Astrocyte of the spinal cord (primary cell): ENCODE measurements at places on chromosomes 6 and 20.

GRCh38 chr6:46453216-46453615 lies 38.0 kb downstream of the RCAN2 start:
- DNase-seq: peak; percentile 66

DNA sequence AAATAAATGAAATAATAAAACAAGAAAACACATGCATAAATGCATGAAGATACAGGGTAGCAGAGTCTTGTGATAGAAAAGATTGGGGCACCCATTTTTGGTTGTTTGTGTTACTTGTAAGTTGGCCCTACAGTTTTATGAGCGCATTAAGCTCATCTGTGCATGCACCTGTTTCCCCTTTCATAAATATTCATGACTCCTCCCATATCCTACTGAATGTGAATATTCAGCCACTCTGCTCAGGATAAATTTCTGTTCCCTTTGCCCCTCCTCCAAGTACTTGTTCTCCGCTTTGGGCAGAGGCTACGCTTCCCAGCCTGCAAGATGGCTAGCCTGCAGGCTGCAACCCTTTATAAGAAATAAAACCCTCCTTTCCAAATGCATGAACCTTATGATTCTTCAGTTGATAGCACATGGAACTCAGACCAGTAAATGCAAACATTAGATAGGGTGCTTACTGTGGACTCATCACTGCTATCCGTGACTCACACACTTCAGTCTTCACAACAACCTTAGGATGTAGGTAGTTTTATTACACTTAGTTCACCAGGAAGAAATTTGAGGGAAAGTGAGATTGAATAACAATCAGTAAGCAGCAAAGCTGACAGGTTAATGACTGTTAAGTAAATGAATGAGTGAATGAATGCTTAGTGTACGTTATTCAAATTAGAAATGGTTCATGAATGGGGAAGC lies 15.0 kb downstream of the ALDH8A1 start:
- DNase-seq: no peak

GRCh38 chr6:170095273-170095981 lies 195.5 kb downstream of the DLL1 start:
- no peak for DNase-seq

GRCh38 chr6:150710236-150710635 lies 110.6 kb downstream of the PLEKHG1 start:
- DNase-seq: no peak

GRCh38 chr20:47493175-47493962 lies 8.3 kb upstream of the NCOA3 start:
- DNase-seq: peak; percentile 64

DNA sequence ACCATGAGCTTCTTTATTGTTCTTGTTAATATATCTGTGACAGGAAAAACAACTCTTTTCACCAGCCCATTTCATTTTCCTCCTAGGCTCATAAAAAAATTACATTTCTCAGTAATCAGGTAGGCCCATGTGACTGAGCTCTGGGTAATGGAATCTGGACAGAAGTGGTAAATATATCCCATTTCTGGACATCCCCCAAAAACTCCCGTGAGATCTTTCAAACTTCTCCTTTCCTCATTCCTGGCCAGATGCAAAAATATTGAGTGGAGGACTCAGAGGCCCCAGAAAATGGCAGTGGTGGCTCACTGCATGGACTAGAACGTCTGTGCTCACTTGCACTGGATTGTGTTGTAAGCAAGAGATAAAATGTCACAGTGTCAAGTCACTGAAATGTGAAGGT lies 3.8 kb upstream of the CHD6 start:
- no peak for DNase-seq

GRCh38 chr6:143750877-143751276 lies 73.1 kb downstream of the PHACTR2 start:
- DNase-seq: no peak

DNA sequence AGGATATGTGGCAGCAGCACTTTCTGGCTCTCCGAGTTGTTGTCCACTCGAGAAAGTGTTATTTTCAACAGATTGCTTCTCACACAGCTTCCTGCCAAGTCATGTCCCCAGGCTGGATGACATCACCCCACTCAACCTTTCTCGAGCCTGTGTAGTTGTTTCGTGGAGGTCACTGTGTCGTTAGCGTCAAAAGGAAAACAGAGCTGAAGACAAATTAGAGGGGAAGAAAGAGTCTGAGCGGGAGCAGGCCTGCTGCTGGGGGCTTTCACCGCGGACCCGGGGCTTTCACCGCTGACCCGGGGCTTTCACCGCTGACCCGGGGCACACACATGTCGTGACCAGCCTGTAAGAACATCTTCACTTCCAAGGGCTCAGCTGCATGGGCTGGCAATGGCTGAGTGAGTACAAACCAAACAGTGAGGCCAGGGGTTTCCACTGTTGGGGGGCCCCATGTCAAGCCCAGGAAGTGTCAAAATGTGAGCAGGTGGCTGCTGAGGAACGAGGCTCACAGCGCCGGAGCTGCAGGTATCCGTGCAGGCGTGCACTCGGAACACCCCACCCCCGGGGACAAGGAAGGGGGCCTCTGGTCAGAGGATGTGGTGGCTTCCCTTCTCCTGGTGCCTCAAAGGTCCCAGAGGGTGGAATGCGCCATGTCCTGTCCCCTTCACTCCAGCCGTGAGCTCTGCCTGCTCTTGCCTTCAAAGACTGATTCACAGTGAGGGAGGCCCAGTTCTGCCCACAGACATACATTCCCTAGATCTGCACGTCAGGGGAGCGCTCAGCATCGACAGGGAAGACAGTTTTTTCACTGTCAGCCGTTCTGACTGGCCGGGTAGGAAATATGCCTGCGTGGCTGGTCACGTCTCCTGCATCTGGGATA lies 365.9 kb downstream of the TAF4 start:
- DNase-seq: no peak

GRCh38 chr20:53934421-53935343 lies 135.7 kb downstream of the BCAS1 start:
- peak; percentile 79 for DNase-seq

DNA sequence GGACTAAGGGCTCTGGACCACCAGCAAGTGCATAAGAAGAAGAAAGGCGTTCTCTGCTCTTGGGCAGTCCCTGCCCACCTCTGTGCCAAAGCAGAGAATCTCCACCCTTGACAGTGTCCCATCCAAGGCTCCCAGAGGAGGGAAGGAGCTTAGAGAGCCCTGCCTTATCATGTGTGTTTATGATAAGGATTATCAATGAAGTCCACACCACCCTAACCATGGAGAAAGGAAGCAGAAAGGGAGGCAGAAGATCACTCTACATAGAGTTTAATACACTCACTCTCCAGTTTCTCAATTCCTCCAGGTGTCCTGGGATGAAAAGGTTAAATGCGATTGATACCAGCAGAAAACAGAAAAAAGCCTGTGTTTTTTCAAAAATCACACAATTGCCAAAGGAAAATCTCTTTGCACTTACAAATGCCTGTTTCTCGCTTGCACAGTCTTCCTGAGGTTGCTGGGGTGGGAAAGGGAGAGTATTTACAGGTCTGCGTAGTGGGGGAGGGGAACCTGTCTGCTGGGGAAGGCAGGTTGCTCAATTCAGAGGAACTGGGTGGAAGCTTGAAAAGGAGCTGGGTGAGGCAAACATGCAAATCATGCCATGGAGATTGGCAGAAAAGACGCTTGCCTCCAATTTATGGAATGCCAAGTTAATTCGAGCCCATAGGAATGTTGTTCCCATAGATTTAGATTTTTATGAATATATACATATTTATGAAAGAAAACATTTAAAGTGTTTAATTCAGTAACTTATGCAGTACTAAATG lies 104.0 kb downstream of the EYA2 start:
- no peak for DNase-seq

- no peak for DNase-seq
These were observed 47.4 kb downstream of the BMP5 start for GRCh38 chr6:55827818-55828522.

DNA sequence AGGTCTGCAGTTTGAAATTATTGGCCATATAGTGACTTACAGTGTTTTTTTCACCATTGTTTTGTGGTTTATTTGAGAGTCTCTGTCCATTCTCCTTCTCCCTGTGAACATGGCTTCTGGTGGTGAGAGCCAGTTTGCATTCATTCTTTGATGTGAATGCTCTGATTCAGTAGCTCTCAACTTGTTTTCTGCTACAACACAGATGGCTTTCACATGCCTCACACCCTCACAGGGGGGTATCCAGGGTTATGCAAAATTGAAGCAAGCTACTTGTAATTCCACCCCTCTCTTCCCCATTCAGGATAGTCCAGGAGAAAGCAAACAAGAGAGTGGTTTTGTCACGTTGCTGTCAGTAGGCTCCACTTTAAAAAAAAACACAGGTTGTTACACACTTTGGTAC lies 55.6 kb downstream of the SLX4IP start:
- DNase-seq: no peak

DNA sequence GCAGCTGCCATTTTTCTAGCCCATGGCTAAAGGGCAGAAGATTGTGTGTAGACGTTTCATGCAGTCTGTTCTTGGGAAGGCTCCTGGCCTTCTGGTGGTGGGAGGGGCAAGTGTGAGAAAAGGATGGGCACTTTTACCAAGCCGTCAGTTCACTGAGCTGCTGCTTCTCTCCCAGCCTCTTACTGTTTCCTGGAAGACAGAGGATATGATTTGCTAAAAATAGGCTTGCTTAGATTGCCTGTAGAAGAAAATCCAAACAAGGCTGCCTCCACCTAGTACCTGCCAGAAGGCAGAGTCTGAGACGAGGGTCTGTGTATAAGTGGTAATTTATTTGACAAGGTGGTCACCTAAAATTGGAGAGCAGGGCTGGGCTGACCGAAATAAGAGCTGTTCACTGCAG lies 7.5 kb downstream of the KIZ start:
- no peak for DNase-seq

DNA sequence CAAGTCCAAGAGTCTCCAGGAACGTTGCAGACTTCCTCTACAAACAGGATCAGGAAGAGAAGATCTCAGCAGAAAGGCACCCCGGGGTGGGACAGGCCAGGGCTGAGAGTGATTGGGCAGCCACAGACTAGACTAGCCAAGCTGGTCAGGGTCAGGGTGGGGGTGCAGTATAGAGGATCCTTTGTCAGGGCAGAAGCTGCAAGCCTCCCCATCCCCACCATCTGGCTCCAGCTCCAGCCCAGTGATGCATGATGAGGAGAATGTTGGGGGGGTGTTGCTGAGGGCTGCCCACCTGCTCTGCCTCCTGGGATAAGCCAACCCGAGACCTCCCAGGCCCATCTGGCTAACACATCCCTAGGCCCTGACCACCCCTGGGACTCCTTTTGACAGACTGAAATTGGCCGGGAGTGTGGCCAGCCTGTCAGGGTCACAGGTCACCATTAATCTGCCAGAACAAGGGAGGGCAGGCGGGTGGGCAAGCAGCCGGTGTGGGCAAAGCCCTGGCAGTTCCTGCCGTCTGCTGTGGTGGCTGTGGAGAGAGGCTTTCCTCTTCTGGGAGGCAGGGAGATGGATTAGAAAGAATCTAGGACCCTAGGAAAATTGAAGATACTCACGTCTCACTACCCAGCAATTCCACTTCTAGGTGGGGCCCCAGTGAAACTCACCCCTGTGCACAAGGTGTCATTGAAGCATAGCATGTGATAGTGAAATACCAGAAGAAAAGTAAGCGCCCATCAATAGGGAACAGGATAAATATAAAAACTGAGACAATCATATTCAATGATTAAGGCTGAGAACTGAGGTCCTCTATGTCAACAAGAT lies 22.1 kb upstream of the SNTA1 start:
- DNase-seq: no peak

DNA sequence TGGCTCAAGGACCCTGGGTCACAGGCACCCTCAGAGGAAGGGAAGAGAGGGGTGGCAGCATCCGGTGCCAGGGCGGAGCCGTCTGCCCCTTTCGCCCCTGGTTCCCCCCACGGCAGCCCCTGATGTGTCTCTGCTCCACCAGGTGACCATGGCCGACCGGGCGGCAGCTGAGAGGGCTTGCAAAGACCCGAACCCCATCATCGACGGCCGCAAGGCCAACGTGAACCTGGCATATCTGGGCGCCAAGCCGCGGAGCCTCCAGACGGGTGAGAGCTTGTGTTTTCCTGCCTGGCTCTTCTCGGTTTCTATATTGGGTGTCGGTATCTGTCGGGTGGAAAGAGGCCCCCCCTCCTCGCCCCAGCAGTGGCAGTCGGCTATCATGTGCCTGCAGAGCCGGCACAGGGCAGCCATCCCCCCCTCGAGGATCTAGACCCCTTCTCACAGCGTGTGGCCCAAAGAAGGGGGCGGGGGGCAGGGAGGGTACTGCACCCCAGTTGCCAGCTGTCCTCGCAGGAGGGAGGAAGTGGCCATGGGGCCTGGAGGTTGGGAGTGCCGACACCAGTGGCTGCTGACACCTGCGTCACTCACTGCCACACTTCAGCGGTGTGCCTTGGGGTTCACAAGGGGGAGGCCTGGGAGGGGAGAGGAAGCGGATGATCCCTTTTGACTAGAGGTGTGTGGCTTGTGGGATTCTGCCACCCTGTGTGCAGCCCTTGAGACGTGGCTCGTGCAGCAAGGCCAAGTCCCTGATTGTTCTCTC lies 1.5 kb downstream of the RBM38 start:
- no peak for DNase-seq

DNA sequence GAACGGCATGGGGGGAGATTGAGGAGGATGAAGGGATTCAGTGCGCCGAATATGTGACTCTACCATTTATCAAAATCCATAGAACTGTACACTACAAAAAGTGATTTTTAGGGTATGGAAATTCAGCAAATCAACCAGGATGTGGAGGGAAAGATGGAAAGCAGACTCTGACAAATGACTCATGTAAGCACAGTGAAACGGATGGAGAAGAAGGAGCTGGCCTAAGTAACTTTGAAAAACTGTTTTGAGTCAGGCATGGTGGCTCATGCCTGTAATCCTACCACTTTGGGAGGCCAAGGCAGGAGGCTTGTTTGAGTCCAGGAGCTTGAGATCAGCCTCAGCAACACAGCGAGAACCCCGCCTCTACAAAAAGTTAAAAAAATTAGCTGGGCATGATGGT lies 39.2 kb downstream of the MUC22 start:
- no peak for DNase-seq

GRCh38 chr6:44487002-44487401 lies 99.5 kb downstream of the CDC5L start:
- DNase-seq: no peak

GRCh38 chr20:48821261-48821920 lies 6.4 kb downstream of the PREX1 start:
- DNase-seq: no peak

- no peak for DNase-seq
These were observed 13.7 kb upstream of the PRDM13 start for GRCh38 chr6:99592900-99593299.

GRCh38 chr6:107059606-107060005 lies 31.6 kb downstream of the MTRES1 start:
- DNase-seq: no peak

DNA sequence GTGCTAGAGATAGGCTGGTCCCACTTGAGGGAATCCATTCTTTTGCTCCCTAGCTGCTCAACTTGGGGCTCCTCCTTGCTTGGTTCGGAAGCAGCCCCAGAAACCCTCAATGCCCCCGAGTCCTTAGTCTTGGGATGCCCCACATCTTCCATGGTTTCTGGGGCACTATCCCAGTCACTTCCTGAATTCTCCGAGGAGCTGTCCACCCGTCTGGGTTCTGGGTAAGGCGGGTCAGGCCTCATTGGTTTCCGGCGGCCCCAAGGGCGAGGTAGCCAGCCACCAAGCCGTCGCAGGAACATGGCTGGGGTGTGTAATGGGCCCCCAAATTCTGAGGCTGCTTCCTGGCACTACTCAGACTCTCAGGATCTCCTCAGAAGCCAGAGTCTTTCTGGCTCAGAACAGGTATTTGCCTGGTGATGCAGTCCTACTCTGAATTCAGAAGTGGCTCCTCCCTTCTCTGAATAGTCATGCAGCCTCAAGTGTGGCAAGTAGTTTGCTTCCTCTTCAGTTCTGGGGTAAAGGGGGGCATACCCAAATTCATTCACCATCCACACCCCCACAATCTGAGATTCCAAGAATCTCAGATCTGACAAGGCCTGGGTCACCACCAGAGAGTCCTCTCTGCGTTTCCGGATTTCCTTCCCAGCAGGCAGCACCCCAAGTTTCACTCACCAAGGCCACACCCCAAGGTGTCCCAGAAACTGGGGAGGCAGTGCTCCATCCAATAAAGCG lies 763 bp downstream of the C6orf47 start:
- no peak for DNase-seq
